ENCODE measurements at places on chromosomes 5 and 9. TPM values are rescaled to one million over a fixed set of nuclear protein-coding genes. Genes with fewer than 3 reads are reported as not detected.

The AMBP gene
- total RNA-seq, result not detected

The NIPSNAP3A gene
- 16.2 TPM for total RNA-seq

The FYB1 gene
- 198 TPM for total RNA-seq

The ARHGEF39 gene
- 21.1 TPM for total RNA-seq

The RNF14 gene
- total RNA-seq, result 23.8 TPM

DNA sequence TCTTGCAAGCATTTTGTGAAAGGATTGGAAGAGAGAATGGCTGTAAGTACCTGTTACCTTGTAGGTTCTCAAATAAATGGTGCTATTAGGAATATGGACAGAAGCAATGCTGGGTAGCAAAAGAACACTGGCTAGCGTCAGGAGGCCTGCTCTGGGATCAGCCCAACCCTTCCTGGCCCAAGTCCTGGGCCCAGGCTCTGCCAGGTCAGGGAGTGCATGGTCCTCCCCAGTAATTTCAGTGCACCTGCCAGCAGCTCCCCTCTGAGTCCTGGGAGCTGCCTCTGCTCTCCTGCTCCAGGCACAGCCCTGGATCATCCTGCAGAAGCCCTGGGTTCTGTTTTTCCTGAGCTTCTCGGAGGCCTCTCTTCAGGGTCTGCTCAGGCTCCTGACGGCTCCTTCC, 89.5 kb upstream of the ARAP3 start:
- DNase-seq, result no peak

DNA sequence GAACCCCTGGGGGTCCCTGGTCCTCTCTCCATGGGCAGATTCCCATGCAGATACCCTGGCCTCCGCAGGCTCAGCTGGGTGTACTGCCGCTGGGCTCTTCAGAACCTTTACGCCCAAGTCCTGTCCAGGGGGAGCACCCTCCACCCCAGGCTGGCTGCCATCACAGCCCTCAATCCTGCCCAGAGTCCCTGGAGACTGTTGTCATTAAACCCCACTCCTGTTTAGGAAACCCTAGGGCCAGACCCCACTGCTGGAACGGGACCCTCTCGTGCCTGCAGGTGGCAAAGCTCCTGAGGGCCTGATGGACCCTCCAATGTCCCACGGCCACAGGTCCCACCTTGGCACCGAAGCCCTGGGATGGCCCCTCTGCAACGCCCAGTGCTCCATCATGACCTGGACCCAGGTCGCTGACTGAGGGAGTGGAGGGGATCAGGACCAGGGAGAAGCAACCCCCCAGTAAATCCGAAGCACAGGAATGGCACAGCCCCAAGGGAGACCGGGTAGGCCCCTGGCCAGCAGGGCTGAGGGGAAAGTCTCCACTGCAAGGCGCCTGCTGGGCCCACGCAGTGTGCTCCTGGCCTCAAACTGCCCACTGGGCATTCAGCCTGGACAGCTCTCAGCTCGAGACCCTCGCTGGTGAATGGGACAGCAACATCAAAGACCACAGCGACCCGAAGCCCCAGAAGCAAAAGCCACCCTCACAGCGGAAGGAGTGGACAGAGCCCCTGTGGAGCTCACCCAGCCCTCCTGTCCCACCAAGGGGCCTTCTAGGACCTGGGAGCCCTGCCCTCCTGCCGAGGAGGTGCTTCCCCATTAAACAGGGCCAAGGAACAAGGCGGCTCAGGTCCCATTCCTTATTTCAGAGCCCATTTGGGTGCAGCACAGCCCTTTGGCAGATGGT, 8.3 kb downstream of the ZDHHC11B start:
- no peak for DNase-seq

All from activated CD8-positive, alpha-beta memory T cell treated with anti-CD3 and anti-CD28 coated beads, Interleukin-2, amount 10 ng/mL, durations not matched to agents 7 days and 5 days (primary cell).